ENCODE measurements at places on chromosomes 16 and 17.
A peak's percentile ranks its signal among the peaks of the same experiment; 100 is the strongest.

DNA sequence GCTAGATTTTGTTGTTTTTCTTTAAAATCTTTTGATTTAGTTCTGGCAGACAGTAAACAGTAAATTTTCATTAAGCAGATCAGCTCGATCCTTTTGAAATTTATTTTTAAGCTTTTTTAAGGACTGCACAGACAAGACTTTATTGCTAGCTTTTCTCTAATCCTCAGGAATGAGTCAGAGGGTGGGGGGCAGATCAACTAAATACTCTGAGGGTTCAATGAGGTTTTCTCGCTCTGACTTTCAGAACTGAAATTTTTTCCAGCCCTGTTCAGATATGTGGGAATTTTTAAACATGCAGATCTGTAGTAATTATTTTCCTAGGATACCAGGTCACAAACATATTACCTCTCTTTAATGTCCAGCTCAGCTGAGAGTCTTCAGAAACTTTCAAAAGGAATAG lies 977.2 kb downstream of the CDH11 start:
- DNase-seq, result no peak

DNA sequence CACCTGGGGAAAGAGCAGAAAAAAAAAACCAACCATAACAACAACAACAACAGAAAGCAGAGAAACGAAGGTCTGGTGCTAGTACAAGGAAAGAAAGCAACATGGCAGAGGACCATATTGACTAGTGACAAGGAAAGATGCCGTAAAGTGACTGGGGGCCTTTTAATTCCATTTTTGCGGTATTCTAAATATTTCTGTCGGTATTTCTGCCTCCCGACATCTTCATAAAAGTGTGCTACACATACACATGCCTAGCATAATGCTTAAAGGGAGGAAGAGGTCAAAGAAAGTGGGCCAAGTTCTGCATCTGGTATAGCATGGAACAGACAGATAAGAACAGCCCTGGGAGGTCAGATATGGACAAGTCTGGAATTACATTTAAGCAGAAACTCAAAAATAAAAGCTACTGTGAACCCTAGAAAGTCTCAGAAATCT lies 19.5 kb upstream of the RNF43 start:
- DNase-seq, result no peak

DNA sequence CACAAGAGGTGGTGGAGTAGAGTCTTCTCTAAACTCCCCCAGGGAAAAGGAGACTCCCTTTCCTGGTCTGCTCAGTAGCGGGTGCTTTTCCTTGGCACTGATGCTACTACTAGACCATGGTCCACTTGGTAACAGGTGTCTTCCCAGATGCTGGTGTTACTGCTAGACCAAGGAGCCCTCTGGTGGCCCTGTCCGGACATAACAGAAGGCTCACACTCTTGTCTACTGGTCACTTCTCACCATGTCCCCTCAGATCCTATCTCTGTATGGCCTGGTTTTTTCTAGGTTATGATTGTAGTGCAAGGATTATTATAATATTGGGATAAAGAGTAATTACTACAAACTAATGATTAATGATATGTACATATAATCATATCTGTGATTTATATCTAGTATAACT lies 49.7 kb upstream of the ARL4D start:
- DNase-seq, result no peak

GRCh38 chr17:5434984-5435383 lies 4.0 kb downstream of the C1QBP start:
- no peak for DNase-seq

GRCh38 chr16:53131050-53131362 lies 76.2 kb downstream of the CHD9 start:
- DNase-seq, result no peak

- DNase-seq, result no peak
These were observed 36.0 kb downstream of the USP32 start for GRCh38 chr17:60355663-60356594.

DNA sequence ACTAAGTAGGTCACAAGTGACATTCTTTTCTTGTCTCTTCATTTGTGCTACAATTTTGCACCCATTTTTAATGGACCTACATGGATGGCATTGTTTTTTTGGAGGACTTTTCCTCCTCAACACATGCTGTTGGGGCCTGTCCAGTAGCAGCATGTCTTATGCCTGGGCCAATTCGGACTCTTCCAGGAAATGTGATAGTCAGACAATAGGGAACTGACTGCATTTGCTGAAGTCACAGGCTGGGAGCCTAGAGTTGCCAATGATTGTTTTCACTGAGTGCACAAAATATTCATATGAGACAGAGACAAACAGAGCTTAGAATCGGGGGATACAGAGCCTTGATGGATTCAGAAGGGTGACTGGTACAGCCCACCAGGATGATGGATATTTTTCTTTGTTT lies 867.3 kb upstream of the GOT2 start:
- DNase-seq, result no peak

GRCh38 chr17:83078378-83079351 lies 744 bp upstream of the METRNL start:
- peak; percentile 33 for DNase-seq

DNA sequence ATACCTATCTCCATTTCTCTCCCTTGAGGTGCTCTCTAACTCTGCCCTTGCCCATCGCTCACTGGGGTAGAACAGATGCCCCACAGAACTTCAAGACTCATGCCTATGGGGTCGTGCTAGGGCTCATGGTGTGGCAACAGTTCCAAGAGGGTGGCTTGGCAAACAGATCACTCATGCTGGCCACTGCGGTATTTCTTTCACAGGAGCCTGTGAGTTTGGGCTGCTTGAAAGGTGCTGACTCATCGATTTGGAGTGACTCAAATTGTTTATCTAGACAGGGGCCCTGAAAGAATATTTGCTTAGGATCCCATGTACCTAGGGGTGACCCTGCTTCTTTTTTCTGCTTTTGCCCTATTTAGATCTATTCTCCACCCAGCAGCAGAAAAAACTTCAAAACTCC lies 69.9 kb downstream of the IRX5 start:
- no peak for DNase-seq

- DNase-seq, result no peak
These were observed 896.2 kb downstream of the CDH11 start for GRCh38 chr16:64225696-64226095.

DNA sequence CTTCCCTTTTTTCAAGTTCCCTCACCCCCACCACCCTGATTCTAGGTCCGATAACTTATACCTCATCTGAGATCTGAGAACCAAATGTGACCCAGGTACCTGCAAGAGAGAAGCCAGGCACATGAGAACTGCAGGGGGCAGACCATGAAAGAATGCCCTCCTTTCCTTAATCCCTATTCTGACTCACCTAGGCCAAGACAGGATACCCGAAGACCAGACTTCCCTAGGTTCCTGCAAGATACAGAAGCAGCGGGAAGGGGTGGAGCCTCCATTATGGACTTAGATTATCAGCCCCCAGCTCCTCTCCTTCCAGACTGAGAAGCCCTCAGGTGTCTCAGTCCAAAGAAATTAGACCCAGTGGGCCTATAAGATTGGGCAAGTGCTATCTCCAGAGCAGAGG lies 2.1 kb downstream of the KCNAB3 start:
- no peak for DNase-seq

DNA sequence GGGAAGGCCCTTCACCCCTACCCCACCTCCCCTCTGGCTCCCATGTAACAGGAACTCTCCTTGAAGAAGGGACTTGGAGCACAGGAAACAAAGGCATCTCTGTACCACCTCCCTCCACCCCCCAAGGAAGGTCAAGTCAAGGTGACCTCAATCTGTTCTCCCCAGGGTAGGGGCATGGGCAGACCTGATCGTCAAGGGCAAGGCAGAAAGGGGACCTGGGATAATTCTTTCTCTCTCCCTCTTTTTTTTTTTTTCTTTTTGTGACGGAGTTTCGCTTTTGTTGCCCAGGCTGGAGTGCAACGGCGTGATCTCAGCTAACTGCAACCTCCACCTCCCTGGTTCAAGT lies 4.3 kb upstream of the STAT5A start:
- DNase-seq, result no peak

GRCh38 chr17:51045621-51046020 lies 75.0 kb downstream of the SPAG9 start:
- no peak for DNase-seq

DNA sequence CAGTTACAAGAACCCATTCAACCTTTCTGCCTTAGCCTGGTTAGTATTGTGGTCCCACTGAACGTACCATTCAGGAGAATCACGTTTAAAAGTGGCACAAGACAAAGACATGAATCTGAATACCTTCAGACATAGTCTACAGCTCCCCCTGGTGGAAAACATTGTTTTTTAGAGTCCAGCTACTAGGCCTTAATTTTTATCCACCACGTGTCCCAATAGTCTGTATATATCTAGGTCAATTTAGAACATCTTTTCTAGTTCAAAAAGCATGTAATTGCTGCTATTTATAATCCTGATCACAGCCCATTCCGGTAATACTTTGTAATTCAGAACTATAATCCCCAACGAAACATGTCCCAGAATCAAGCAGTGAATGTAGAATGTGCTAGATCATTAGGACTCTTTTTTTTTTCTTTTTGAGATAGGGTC lies 13.7 kb upstream of the GUCY2D start:
- peak; percentile 51 for DNase-seq

- DNase-seq, result no peak
These were observed 64.6 kb downstream of the WWOX start for GRCh38 chr16:78163772-78164670.

- no peak for DNase-seq
These were observed 1.1 kb upstream of the NTN1 start for GRCh38 chr17:9020096-9020823.

DNA sequence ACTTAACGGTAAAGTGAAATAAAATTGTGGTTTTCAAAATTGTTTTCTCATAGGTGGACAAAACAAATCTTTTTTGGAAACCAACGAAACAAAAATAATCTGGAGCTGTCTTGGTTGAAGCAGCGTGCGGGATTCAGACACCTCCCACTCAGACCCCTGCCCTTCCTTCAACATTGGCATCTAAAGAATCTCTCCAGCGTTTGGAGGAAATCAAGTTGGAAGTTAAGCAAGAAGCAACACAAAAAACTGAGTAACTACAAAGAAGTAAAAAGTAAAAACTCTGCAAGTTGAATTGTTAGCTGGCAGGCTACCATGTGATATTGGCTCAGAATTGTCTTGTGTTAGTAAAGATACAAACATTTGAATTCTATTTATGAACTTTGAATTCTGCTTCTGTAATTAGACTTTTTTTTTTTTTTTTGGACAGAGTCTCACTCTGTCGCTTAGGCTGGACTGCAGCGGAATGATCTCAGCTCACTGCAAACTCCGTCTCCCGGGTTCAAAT lies 361.0 kb upstream of the PMFBP1 start:
- no peak for DNase-seq

GRCh38 chr16:57912529-57913260 lies 58.2 kb downstream of the CNGB1 start:
- no peak for DNase-seq

GRCh38 chr16:84124257-84125073 lies 7.7 kb upstream of the MBTPS1 start:
- no peak for DNase-seq

GRCh38 chr16:84434800-84435199 lies 66.5 kb downstream of the ATP2C2 start:
- no peak for DNase-seq

DNA sequence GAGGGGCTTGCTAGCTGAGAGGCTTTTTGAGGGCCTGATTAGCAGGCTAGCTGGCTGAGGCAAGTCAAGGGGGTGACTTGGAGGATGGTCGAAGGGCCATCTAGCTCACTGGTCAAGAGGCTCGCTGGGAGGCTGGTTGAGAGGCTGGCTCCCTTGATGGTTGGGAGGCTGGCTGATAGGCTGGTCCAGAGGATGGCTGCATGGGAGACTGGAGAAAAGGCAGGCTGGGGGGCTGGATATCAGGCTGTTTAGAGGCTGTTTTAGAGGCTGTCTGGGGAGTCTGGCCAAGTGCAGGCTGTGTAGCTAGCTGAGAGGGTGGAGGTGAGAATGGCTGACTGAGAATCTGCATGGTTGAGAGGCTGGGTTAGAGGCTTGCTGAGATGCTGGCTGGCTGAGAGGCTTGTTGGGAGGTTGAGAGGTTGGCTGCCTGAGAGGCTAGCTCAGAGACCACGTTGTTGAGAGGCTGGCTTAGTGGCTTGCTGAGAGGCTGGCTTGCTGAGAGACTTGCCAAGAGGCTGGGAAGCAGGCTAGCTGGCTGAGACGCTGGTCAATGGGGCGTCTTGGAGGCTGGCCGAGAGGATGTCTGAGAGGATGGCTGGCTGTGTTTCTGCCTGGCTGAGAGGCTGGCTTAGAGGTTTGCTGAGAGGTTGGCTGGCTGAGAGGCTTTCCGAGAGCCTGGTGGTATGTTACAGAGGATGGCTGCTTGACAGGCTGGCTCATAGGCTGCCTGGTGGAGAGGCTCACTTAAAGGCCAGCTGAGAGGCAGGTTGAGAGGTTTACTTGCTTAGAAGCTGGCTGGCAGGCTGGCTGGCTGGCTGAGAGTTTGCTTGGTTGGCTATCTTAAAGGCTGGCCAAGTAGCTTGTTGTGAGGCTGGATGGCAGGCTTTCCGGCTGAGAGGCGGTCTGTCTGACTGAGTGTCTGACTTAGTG lies 36.6 kb upstream of the ACSM2B start:
- no peak for DNase-seq

- no peak for DNase-seq
These were observed 823.8 kb upstream of the CA10 start for GRCh38 chr17:52982331-52982730.

DNA sequence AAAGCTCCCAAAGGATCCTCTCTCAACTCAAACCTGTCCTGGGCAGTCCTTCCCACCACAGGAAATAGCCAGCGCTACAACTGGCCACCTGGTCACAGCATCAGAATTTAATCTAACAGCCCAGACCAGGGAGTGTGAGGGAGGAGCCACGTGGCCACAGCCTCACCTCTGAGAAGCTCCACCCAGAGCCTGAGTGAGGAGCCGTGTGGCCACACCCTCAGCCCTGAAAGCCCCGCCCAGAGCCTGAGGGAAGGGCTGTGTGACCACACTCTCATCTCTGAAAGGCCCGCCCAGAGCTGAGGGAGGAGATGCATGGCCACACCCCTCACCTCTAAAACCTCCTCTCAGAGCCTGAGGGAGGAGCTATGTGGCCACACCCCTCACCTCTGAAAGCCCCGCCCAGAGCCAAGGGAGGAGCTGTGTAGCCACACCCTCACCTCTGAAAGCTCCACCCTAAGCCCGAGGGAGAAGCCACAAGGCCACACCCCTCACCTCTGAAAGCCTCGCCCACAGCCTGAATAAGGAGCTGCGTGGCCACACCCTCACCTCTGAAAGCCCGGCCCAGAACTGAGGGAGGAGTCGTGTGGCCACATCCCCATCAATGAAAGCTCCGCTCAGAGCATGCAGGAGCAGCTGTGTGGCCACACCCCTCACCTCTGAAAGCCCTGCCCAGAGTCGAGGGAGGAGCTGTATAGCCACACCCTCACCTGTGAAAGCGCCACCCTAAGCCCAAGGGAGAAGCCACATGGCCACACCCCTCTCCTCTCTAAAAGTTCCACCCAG lies 28.6 kb downstream of the SLC38A8 start:
- peak; percentile 68 for DNase-seq

- DNase-seq, result no peak
These were observed 9.1 kb downstream of the TSC2 start for GRCh38 chr16:2056681-2057407.

DNA sequence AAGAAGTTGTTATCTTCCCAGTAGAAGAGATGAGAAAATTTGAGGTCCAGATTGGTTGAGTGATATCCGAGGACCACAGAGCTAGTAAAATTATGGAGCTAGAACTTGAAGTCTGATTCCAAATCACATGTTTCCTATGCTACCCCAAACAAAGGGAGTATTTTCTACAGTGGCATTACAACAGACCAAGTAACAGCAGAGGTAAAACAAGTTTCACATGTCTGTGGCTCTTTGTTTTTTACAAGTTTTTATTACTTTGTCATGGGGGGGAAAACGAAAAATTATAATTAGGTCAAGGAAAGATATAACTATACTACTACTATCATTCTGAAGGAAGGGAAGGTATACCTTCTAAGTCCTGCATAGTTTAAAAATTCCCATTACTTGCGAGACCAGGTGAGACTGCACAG lies 49.4 kb downstream of the KANSL1 start:
- no peak for DNase-seq
